ENCODE measurements at places on chromosomes 5 and 9.

DNA sequence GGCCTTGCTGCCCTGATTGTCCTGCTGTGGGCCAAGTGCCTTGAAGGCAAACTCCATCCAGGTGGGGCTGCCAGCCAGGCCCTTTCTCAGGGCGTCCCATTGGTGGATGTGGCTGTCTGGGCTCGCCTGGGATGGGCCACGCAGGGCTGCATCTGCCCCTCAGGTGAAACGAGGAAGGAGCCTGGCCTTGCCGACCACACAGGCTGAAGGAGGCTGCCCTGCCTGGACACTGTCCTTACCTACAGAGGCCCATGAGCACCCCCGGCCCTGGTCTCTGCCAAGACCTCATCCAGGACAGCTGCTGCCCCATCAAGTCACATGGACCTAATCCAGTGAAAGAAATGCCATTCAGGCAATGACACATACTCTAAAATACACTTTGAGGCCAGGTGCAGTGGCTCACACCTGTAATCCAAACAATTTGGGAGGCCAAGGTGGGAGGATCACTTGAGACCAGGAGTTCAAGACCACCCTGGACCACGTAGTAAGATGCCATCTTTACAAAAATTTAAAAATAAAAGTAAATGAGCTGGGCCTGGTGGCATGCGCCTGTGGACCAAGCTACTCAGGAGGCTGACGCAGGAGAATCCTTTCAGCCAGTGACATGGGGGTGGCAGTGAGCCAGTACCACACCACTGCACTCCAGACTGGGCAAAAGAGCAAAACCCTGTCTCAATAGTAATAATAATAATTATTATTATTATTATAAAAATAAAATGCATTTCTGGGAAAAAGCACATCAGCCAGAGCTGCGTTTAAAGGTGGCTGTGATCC lies 33.9 kb downstream of the PNPLA7 start:
- no peak for DNase-seq

- DNase-seq, result no peak
Observed at GRCh38 chr5:168359820-168360460, 68.5 kb downstream of the WWC1 start.

DNA sequence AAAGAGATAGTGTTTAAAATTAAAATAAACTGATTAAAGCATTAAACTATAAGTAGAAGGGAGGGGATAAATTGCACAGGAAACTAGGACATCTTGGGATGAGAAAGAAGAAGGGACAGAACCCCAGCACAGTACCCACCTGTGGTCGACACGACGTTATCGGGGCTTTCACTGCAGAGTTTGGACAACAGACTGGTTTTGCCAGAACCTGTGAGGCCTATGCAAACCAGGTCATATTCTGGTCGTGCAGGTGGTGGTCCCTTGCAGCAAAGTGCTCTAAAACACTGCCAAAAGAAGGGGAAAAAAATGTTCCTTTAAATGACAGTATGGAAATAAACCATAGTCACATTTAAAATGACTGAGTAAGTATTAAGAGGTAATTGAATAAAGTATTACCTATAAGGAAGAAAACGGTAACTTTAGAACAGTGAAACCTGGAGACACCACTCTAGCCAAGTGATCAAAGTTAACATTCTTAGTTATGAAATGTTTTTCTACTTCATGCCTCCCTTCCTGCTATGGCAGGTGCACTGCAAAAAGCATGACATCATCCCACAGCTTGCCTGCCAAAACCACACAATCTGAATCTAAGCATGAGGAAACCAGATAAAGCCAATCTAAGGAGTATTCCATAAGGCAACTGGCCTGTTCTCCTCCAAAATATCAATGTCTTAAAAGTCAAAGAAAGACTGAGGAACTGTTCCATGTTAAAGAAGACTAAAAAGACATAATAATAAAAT lies 138.6 kb downstream of the ARL15 start:
- DNase-seq, result no peak

DNA sequence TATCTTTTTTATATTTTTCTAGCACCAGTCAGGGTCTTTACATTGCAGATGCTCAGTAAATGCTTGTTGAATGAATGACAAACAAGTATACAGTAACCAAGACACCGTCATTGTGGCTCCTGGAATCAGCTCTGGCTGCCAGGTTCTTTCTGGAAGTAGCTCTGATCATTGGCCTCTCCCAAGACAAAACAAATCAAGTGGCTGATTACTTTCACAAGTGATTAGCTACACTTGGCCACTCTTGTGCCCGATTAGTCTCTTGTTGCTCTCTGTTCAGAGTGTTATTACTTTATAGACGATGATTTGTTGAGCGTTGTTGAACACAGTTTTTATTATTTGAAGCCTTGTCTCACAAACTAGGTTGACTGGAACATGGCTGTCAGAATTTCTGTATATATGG lies 119.6 kb upstream of the TLX3 start:
- no peak for DNase-seq

GRCh38 chr5:139392324-139392677 lies 2.6 kb upstream of the MZB1 start:
- no peak for DNase-seq

DNA sequence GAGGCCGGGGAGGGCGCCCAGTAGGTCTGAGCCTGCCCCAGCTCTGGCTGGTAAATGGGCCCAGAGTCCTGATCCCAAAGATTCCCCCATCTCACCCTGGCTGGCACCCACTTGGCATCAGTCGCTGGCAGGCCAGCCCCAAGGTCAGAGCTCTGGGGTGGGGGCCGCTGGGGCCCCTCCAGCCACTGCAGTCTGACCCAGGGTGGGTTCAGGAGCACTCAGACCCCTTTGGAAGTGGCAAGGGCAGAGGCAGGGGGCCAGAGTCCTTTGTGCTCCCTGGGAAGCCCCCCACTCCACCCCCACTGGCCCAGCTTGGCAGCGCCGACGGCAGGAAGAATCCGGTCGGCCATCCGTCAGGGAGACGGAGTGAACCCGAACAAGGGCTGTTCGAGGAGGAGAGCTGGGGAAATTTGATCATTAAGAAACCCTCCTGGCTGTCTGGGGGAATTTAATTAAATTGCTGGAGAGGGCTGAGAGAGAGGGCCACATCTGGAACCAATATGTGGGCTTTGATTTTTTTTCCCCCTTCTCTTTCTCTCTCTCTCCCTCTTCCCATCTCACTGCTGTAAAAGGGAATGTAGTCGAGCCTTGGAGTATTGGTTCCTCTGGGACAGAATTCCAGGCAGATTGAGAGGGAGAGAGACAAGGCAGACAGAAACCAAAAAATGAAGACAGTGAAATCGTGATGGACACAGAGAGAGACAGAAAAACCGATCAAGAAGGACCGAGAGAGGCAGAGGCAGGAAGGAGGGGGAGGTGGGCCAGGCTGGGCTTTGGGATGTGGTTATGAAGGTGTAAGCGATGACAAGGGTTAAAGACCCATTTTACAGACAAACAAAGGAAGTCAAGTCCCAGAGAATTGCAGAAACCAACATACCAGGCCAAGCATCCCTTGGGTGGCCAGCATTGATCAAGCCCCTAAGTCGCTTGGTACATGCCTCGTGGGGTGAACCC lies 8.1 kb upstream of the ASB6 start:
- no peak for DNase-seq

DNA sequence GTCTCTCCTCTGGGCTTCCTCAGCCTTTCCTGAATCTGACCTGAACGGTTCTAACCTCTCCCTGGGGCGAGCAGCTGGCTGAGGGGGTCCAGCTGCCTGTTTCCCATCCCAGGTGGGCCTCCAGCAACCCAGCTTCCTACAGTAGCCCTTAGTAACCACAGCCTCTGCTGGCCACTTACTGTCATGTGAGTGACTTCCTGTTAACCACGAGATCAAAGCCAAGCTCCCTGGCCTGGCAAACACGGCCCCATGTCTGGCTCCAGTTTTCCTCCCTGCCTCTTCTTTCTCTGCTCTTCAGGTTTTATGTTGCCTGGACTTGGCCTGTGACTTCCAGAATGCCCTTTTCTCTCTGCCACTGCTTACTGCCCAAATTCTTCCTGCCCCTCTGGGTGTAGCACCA lies 47.2 kb upstream of the DAB2IP start:
- DNase-seq, result no peak

- DNase-seq, result no peak
Observed at GRCh38 chr5:150058480-150059126, 27.8 kb downstream of the CSF1R start.

DNA sequence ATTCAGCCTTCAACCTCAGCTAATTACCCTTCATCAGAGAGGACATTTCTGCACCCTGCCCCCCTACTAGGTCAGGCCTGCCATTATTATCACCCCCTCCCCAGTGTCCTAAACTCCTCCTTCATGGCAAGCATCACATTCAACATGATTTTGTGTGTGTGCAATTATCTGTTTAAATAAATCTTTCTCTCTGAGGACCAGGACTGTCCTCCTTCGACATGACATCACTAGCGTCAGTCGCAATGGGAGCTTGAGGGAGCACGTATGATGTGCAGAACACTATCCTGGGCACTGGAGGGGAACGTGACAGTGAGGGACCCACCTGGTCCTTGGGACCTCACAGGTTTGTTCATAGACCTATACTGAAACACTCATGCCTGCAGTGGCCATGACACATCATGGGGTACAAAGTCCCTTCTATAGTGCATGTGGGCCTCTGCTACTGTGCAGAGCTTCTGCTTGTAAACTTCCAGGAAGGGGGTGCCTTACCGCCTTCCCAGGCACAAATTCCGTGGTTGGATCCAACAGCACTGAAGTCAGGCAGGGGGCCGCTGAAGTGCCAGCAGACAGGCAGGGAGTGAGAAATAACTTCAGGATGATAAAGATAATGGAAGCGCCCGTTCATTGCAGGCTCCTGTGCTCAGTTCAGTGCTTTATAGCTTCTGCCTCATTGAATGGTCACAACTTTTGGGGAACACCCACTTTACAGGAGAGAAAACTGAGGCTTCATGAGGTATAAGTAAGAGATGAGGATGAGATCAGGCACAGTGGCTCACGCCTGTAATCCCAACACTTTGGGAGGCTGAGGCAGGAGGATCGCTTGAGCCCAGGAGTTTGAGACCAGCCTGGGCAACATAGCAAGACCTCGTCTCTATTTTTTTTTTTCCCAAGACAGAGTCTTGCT lies 36.0 kb upstream of the STXBP1 start:
- DNase-seq, result no peak

GRCh38 chr5:18944771-18945170 lies 1043.2 kb downstream of the CDH18 start:
- no peak for DNase-seq

GRCh38 chr5:116281309-116281708 lies 196.5 kb downstream of the COMMD10 start:
- no peak for DNase-seq

DNA sequence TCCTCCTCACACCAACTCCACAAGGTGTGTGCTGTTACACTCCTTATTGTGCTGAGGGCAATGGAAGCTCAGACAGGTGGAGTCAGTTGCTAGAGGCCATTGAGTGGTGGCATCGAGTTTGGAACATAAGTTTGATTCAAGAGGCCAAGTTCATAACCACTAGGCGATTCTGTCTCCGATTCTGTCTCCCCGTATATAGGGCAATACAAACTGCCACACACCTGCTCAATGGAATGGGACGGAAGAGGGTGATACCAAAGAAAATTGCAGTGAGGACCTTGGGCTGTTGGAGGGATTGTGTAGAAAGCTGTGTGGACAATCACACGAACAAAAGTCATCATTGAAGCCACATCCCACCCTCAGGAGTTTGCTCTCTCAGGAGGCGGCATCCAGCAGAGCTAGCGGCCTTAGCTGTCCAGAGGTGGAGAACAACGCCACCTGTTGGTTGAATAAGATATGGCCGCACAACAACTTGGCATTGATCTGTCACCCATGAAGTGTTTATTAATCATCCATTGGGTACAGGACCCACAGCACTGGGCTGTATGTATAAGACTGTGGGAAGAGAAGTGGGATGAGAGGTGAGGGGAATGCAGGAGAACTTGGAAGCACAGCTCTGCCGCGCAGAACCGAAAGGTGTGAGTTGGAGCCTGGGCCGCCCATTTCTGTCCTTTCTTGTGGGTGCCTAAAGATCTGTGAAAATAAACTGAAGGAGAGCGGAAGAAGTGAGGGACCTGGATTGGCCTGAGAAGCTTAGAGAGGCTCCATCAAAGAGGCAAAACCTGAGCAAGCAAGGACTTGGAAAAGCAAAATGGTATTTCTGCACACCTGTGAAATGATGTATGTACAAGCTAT lies 16.1 kb upstream of the NEUROG1 start:
- DNase-seq, result no peak

- DNase-seq, result no peak
Observed at GRCh38 chr5:113035096-113035495, 58.5 kb downstream of the DCP2 start.

DNA sequence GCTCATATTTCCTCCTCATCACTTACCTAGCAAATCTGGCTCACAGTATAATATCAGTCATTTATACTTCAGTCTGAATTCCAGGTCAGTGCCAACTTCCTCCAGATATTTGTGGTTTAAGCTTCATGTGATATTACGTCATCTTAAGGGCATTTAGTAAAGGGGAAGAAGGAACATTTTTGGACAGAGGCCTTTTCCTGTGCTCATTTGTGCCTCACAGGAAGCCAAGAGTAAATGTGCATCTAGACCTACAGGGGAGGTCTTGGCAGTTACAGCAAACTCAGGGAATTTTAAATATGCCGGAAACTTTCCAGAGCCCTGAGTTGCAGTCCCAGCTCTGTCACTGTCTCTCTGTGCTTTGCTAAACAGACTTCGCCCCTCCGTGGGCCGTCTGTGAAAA lies 12.3 kb upstream of the KCNIP1 start:
- no peak for DNase-seq

DNA sequence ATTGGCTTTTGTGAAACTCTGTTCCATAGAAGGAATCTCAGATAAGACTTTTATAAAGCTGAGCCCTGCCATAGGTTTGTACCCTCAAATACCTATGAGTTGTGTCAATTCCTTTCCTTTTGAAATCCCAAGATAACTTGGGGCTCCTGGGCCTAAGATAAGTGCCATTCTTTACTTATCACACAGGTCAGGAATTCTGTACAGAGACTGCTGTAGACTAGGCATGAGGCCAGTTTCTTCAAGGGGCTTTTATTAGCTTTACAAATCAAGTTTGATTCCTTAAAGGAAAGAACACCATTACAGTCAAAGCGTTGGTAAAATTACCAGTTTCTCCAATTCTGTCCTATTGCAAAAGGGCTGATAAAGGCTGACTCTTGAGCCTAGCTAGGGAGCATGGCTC lies 39.2 kb downstream of the SHC3 start:
- no peak for DNase-seq

GRCh38 chr9:130119519-130120298 lies 52.5 kb upstream of the NCS1 start:
- DNase-seq, result no peak

DNA sequence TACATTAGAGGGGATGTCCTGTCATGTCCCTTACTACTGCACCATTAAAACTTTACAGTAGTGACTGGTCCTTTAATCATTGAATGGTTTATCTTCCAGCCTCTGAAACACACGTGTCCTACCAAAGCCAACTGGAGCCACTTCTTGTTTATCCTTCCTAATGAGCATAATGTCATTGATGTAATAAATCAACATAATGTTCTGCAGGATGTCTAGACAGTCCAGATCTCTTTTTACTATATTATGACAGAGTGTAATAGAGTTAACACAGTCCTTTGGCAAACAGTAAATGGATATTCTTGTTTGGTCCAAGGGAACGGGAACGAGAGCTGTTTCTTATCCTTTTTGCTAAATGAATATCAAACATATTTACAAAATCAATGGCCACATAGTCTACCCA lies 88.1 kb upstream of the PTPRD start:
- DNase-seq, result no peak

GRCh38 chr9:111937301-111937700 lies 40.7 kb downstream of the UGCG start:
- no peak for DNase-seq

GRCh38 chr5:135141303-135142268 lies 107.6 kb upstream of the PITX1 start:
- DNase-seq, result no peak

- DNase-seq, result no peak
Observed at GRCh38 chr9:129235931-129236331, 57.9 kb upstream of the IER5L start.

GRCh38 chr9:131423171-131423581 lies 29.3 kb downstream of the PRRC2B start:
- DNase-seq, result no peak
